ENCODE measurements at places on chromosomes 13 and 19. TPM values are rescaled to one million over a fixed set of nuclear protein-coding genes. Genes with fewer than 3 reads are reported as not detected.

The ZNF565 gene
- total RNA-seq = 3.2 TPM

The FBN3 gene
- not detected for total RNA-seq

The AZU1 gene
- total RNA-seq = 1.3 TPM

The FFAR3 gene
- not detected for total RNA-seq

The RNF17 gene
- total RNA-seq = not detected

The WDR87 gene
- not detected for total RNA-seq

The CASP14 gene
- total RNA-seq = not detected

DNA sequence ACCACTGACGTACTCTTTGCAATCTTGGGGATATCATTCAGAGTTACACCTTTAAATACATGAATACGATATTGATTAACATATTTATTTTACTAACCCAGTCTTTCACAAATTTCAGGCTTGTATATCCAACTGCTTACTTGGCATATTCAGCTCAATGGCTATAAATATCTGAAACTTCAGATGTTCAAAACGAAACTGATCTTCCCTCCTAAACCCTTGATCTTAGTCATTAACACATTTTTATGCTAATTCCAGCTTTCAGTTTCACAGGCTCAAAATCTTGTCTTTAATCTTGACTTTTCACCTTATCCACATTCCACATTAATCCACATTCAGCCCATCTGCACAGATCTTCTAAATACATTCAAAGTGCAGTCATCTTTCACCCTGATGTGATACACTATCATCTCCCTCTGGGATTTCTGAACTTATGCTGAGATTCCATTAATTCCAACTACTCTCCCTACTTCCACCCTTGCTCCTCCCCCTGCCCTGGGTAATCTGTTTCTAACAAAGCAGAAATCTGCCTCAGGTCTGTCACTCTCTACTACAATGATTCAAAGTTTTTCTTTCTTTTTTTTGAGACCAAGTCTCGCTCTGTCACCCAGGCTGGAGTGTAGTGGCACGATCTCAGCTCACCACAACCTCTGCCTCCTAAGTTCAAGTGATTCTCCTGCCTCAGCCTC, 387.2 kb downstream of the GPC5 start:
- DNase-seq = no peak
- H3K27ac ChIP-seq = no peak overlapping the region
- no peak overlapping the region for H3K4me3 ChIP-seq
- no peaks in the 10 kb centered on the region for H3K27me3 ChIP-seq

GRCh38 chr13:44280456-44280855, 93.2 kb upstream of the SERP2 start:
- H3K27ac ChIP-seq = no peak overlapping the region
- H3K27me3 ChIP-seq = peaks cover 30% of the 10 kb centered on the region
- no peaks in the 10 kb centered on the region for H3K36me3 ChIP-seq

- no peak for DNase-seq
- H3K36me3 ChIP-seq = no peaks in the 10 kb centered on the region
- H3K27me3 ChIP-seq = peaks cover 5% of the 10 kb centered on the region
- H3K4me1 ChIP-seq = peaks cover 73% of the 10 kb centered on the region
Observed at GRCh38 chr13:51825681-51826254, 19.2 kb downstream of the TMEM272 start.

GRCh38 chr19:35291916-35292315, at the start of gene MAG:
MAG (plus strand) TSS chr19:35292161; CDS start chr19:35295409, 3,248 bp downstream.
- no peak for DNase-seq
- no peaks in the 10 kb centered on the region for H3K27me3 ChIP-seq
- no peak within 1 kb of the TSS for H3K4me3 ChIP-seq
- peaks cover 27% of the 10 kb centered on the region for H3K4me1 ChIP-seq
- H3K36me3 ChIP-seq = no peaks in the 10 kb centered on the region
- H3K27ac ChIP-seq = no peak within 1 kb of the TSS

- no peaks in the 10 kb centered on the region for H3K4me1 ChIP-seq
- H3K36me3 ChIP-seq = no peaks in the 10 kb centered on the region
- H3K4me3 ChIP-seq = no peak overlapping the region
- no peak overlapping the region for H3K27ac ChIP-seq
- no peak for DNase-seq
Observed at GRCh38 chr13:55410398-55411330, 1730.1 kb upstream of the PRR20A start.

- H3K27me3 ChIP-seq = no peaks in the 10 kb centered on the region
- peak overlapping the region; percentile 89 for H3K4me3 ChIP-seq
- peaks cover 30% of the 10 kb centered on the region for H3K36me3 ChIP-seq
- H3K27ac ChIP-seq = peak overlapping the region; percentile 35
- H3K4me1 ChIP-seq = peaks cover 27% of the 10 kb centered on the region
- no peak for DNase-seq
Observed at GRCh38 chr19:5718037-5718578, 1.8 kb downstream of the LONP1 start.

- H3K27me3 ChIP-seq = no peaks in the 10 kb centered on the region
- no peak overlapping the region for H3K27ac ChIP-seq
- no peaks in the 10 kb centered on the region for H3K4me1 ChIP-seq
- H3K36me3 ChIP-seq = no peaks in the 10 kb centered on the region
Observed at GRCh38 chr19:28504727-28505126, 708.2 kb downstream of the UQCRFS1 start.

DNA sequence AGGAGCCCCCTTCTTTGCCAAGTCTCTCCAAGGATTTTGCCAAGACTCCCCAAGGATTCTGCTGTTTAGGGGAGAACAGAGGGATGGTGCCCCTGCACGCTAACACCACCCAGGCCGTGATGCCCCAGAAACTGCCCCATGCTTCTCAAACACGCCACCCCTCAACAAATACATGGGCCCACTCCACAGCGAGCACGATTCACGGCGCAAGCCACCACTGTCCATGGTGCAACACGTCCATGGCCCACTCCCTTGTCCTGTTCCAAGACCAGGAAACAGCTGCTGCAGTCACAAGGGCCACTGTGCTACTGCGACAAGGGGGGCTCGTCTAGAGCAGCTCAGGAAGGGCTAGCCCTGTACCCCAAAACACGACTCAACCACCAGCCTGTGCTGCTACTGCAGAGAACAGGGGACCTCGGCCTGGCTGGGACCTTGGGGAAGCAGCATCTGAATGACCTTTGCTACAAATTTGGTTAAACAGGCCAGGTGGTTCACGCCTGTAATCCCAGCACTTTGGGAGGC, 36.5 kb upstream of the ISYNA1 start:
- no peak for DNase-seq
- H3K27me3 ChIP-seq = no peaks in the 10 kb centered on the region
- peaks cover 28% of the 10 kb centered on the region for H3K36me3 ChIP-seq
- H3K4me1 ChIP-seq = peaks cover 39% of the 10 kb centered on the region
- no peak overlapping the region for H3K27ac ChIP-seq

GRCh38 chr19:31613683-31614219, 264.5 kb upstream of the TSHZ3 start:
- no peaks in the 10 kb centered on the region for H3K27me3 ChIP-seq
- H3K4me1 ChIP-seq = no peaks in the 10 kb centered on the region
- H3K4me3 ChIP-seq = no peak overlapping the region
- H3K27ac ChIP-seq = no peak overlapping the region
- H3K36me3 ChIP-seq = no peaks in the 10 kb centered on the region

GRCh38 chr13:30676672-30677071, 58.7 kb upstream of the ALOX5AP start:
- H3K4me1 ChIP-seq = peaks cover 30% of the 10 kb centered on the region
- no peak overlapping the region for H3K27ac ChIP-seq
- H3K36me3 ChIP-seq = peaks cover 3% of the 10 kb centered on the region
- DNase-seq = no peak

DNA sequence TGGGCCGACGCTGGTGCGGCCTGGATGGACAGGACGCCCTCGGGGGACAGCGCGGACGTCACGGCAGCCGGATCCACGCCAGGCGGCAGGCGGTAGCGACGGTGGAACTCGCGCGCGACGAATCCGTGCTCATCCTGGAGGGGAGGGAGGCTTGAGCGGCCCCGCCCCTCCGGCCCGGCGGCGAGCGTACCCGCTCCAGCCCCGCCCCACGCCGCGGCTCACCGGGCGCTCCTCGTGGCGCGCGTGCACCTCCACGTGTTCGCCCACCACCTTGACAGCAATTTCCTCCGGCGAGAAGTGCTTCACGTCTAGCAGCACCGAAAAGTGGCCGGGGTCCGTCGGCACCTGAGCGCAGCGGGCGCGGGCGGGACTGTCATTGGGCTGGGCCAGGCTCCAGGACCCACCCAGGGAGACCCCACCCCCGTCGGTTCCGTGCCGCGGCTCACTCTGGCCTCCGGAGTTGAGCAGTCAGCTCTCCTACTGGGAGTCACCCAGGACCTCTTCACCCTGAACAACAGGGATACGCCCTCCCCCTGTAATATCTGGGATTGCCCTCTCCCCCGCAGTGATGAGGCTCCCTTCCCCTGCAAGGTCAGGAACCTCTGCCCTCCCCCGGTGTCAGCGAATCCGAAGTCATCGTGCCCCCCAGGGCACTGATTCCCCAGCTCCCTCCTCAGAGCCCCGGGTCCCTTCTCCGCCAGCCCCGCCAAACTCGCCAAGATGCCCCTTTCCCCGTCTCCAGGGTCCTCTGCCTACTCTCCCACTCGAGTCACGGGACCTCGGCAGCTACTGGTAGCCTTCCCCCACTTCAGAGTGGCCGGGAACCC, 1.1 kb downstream of the HSPB6 start:
- H3K4me1 ChIP-seq = peaks cover 33% of the 10 kb centered on the region
- H3K4me3 ChIP-seq = peak overlapping the region; percentile 67
- H3K36me3 ChIP-seq = peaks cover 34% of the 10 kb centered on the region
- no peak overlapping the region for H3K27ac ChIP-seq
- DNase-seq = no peak

GRCh38 chr13:95833719-95834118, 156.8 kb downstream of the DNAJC3 start:
- H3K27ac ChIP-seq = no peak overlapping the region
- peaks cover 4% of the 10 kb centered on the region for H3K36me3 ChIP-seq
- no peak overlapping the region for H3K4me3 ChIP-seq
- DNase-seq = no peak
- H3K4me1 ChIP-seq = no peaks in the 10 kb centered on the region
- H3K27me3 ChIP-seq = peaks cover 2% of the 10 kb centered on the region

DNA sequence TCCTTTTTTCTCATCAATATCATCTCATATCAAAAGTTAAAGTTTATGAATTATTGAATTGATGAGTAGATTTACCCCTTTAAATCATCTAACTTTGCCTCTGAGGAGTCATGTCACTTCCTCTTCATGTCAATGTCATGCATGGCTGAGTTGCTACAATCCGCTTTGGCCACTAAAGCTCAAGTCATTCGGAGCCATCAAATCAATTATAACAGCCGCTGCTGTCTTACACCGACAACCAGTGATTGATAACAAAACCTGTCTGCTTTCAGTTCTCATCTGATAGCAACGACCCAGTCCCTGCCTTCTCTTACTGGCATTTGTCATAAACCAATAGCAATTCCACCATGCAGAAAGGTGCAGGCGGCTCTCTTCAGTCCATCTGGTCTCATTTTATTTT, 429.3 kb downstream of the DIAPH3 start:
- peak overlapping the region; percentile 25 for H3K4me3 ChIP-seq
- H3K4me1 ChIP-seq = peaks cover 3% of the 10 kb centered on the region
- no peak for DNase-seq
- H3K36me3 ChIP-seq = no peaks in the 10 kb centered on the region
- peak overlapping the region; percentile 25 for H3K27ac ChIP-seq

- H3K27me3 ChIP-seq = peaks cover 9% of the 10 kb centered on the region
- peak overlapping the region; percentile 70 for H3K4me3 ChIP-seq
- peaks cover 2% of the 10 kb centered on the region for H3K36me3 ChIP-seq
- H3K27ac ChIP-seq = no peak overlapping the region
- H3K4me1 ChIP-seq = peaks cover 8% of the 10 kb centered on the region
- no peak for DNase-seq
Observed at GRCh38 chr13:110874508-110874960, 40.3 kb downstream of the ANKRD10 start.

DNA sequence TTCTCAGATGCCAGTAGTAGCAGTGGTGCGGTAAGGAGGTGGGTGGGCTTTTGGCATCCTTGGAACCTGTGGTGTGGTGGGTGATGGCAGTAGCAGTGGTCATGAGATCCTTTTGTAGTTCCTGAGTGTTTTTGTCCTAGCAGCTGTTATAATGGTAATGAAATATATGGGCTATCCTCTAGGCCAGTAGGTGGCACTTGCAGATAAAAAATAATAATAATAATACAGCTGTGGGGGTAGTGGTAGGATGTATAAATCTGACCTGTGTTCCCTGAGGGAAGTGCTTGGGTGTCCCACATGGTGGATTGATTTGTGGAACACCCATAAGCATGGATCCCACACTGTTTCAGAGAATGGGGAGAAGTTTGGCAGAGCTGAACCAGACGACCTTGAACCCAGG, 334.0 kb downstream of the SLITRK5 start:
- H3K27ac ChIP-seq = no peak overlapping the region
- H3K4me1 ChIP-seq = no peaks in the 10 kb centered on the region
- no peak overlapping the region for H3K4me3 ChIP-seq
- no peak for DNase-seq
- H3K27me3 ChIP-seq = no peaks in the 10 kb centered on the region

- no peak overlapping the region for H3K4me3 ChIP-seq
- H3K4me1 ChIP-seq = no peaks in the 10 kb centered on the region
- H3K36me3 ChIP-seq = no peaks in the 10 kb centered on the region
- H3K27me3 ChIP-seq = peaks cover 7% of the 10 kb centered on the region
- DNase-seq = no peak
Observed at GRCh38 chr13:24644036-24644435, 36.2 kb upstream of the ATP12A start.

DNA sequence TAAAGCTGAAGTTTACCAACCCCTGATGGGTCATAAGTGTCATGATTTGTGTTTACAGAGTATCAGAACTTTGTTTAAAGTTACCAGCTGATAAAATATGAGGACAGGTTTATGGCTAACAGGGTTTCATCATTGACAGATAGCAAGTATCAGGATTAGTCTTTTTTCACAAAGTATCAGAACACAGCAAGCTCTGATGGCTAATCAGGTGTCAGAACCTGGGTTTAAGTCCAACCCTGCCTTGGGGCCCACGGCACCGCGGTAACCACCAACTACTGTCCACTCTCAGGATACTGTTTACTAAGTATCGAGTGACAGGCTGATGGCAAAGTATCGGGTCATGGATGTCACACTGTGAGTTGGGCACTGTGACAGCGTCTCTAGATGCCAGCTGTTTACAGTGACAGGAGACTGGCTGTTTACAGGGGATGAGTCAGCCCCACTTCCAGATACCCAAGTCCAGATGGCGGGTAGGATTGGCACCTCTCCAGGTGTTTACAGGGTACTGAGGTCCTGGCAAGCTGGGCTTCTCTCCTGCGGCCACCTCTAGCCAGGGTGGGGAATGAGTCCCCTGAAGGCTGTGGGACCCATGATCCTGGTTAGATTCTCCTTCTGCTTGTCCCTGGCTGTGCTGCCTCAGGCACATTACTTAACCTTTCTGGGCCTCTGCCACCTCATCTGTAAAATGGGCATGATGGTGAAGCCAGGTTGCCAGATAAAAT, 21.8 kb downstream of the ARRDC2 start:
- H3K27ac ChIP-seq = peak overlapping the region; percentile 24
- peaks cover 31% of the 10 kb centered on the region for H3K4me1 ChIP-seq
- no peak for DNase-seq

DNA sequence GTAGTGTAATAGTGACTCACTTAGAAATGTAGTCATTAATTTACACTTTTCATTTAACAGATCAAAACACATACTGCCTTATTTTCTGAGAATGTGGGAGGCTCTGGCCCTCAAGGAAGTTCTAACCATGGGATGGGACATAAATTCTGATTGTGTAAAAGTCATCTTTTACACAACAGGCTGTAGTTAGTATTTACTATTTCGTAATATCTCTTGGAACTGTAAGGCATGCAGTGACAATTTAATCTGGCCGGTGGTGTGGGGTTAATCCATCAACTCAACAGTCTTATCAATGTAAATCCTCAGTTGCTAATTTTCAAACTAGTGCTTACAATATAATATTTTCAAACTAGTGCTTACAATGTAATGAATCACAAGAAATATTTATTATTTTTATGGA, 1599.2 kb downstream of the EFNB2 start:
- no peaks in the 10 kb centered on the region for H3K36me3 ChIP-seq
- H3K27ac ChIP-seq = no peak overlapping the region
- no peak for DNase-seq

All from activated B cell treated with CpG ODN at 0.5 μM for 24 hours (primary cell).